ENCODE measurements at places on chromosomes 2 and 18.

GRCh38 chr2:163735685-163736432, at the start of gene FIGN:
Gene FIGN, minus strand, starts transcription at chr2:163736008. Its CDS starts 1,081 bp downstream, at chr2:163734927.
- peak; percentile 59 for DNase-seq

DNA sequence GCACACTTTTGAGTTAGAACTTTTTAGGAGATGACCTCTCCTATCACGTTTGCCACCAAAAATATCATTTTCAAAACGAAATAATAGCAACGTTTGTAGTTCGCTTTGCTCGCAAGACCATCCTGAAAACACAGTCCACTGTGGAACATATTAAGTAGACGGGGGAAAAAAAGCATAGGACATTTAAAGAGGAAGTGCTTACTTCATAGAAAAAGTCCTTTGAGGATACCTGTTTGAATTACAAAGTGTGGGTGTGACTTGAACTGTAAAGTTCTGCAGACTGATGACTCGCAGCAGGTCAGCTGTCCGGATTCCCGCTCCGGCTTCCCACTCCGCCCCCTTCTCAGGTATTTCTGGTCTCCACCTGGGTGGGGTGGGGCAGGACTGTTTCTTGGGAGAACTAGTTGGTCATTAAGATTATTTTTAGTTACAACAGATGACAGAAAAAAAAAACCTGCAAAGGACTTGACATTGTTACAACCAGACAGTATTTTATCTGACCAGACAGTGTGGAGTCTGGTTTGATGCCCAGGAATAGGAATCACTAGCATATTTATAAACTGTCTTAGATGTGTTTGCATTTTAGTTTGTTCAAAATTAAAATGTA, 13.3 kb downstream of the CNOT11 start:
- no peak for DNase-seq

DNA sequence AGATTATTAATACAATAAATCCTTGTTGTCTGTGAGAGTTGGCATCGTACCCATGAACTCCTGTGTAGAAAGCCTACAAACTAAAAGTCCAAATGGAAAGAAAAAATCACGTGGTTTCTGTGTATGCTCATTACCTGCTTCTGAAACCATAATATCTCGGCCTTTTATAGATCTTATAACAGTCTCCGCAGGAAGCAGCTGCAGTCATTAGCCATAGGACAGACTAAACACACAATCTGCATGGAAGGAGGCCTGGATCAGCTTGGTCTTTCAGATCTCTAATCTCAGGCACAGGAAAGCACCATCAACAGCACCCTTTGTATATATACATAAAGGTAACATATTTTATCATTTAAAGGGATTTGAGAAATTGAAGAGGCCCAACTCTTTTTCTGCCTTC, 508.9 kb upstream of the TCF4 start:
- no peak for DNase-seq

DNA sequence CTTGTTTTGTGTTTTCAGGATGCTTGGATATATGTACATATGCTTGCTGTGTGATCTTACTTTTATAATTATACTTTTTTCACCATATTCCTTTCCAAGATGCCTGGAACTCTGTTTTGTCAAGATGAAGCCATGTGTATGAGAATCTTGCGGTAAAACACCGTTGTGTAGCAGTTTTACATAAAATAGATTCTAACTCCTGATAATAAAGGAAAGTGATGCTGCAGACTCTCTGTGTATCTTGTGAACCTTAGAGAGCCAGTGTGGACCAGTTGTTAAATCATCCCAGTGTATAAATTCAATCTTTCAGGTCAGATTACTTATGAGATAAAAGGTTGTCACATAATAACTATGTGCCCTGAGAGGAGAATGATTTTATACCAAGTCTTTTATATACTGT, 12.5 kb upstream of the ITGA4 start:
- DNase-seq, result no peak

DNA sequence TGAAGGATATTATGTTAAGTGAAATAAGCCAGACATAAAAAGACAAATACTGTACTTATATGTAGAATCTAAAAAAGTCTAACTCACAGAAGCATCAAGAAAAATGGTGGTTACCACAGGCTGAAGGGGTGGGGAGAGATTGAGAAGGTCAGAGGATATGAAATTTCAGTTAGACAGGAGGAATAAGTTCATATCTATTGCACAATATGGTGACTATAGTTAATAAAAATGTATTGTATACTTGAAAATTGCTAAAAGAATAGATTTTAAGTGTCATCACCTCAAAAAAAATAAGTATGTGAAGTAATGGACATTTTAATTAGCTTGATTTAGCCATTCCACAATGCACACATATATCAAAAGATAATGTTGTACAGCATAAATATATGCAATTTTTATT, 19.8 kb downstream of the ACMSD start:
- no peak for DNase-seq
